ENCODE measurements at places on chromosomes 5 and 9.

- DNase-seq: no peak
Measured at GRCh38 chr5:148834689-148835088, 8.3 kb downstream of the ADRB2 start.

- no peak for DNase-seq
Measured at GRCh38 chr5:107430071-107430625, 240.6 kb downstream of the EFNA5 start.

GRCh38 chr9:130188860-130189481, 16.8 kb downstream of the NCS1 start:
- DNase-seq: no peak

- no peak for DNase-seq
Measured at GRCh38 chr9:124262649-124262972, 4.9 kb downstream of the NEK6 start.

DNA sequence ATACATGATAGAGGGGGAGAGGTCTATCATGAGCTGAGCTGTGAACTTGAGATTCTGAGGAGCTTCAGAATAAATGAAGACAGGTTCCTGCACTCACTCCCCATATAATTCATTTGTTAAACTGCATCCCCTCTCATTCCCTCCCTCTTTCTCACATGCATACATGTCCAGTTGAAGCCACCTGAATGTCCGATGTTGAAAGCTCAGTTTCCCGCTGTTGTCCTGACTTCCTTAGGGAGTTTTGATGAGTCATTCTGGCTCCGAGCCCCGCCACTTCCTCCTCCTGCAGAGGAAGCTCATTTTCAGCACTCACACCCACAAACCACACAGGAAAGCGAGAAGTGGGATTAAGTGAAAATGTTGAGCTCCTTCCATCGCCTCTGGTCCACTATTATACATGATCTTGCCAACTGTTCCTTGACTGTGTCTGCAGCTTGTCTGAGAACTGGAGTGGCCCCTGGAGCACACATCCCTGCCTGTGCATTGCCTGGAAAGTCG, 121.2 kb downstream of the CEMIP2 start:
- DNase-seq: no peak

DNA sequence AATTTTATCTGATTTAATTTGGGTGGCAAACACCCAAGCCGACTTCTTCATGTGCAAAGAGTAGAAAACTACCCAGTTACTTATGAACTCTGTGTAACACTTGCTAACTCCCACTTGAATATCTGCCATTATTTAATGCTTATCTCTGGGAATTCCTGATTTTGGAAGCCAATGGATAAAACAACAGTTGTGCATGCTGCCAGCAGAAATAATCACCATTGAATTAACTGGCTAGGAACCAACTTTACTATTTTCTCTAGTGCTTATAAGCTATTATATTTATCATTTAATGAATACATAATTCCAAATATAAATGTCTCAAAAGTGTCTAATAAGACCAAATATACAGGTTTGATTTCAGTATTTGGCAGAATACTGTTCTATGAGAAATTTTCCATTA, 85.7 kb downstream of the IZUMO3 start:
- DNase-seq: no peak

DNA sequence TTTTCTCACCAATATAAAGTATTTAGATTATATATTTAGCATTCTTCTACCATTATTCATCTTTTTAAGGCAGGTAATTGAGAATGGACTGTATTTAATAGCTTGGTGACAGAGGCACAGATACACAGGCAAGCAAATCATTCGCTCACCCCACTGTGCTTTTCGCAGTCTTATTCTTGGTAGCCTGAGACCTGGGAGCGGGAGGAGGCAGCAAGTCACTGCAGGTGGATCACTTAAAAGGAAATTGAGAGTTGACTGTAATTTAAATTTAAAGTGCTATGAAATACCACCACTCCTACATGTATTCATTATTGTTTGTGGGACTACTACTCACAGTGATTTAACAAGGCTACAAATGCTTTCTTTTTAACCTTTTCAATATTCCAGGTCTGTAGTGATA, 9.7 kb downstream of the RICTOR start:
- DNase-seq: no peak

- no peak for DNase-seq
Measured at GRCh38 chr5:6544561-6544935, 88.3 kb downstream of the NSUN2 start.

- DNase-seq: no peak
Measured at GRCh38 chr5:149956685-149957084, 3.9 kb upstream of the SLC26A2 start.

- DNase-seq: no peak
Measured at GRCh38 chr5:74629326-74629725, 11.2 kb downstream of the ENC1 start.

DNA sequence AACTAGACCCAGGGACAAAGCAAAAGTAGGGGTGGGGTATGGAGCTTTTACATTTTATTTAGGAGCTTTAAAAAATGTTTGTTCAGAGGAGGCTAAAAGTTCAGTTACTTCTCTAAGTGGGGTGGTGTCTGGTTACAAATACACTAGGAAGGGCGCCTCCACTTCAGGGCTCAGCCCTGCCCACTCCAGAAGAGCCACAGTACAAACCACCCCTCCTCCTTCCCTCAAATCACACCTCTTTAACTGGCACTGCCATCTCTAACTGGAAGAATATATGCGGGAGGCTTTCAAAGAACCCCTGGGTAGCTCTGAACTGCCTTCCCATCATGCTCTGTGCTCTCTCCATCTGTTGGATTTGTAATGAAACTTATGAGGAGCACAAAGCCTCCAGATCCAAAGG, 98.8 kb upstream of the NFIB start:
- DNase-seq: no peak

DNA sequence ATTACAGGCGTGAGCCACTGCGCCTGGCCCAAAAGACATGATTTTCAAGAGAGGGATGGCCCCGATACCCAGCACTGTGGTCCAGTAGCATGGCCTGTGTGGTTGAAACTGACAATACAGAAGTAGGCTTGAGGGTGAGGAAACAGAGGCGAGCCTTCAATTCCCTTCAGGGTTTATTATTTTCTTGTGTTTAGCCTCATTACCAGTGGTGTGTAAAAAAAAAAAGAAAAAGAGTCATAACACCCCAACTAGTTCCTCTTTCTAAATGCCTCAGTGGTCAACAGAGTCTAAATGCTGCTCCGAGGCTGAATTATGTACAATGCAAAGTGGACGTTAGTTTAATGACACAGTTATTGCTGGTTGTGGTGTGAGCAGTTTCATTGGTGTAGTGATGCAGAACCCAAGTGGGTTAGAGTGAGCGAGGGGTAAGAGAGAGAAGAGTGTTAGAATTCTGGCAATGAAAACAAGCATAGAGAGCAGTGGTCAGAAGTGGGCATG, 58.8 kb downstream of the SNX30 start:
- no peak for DNase-seq

DNA sequence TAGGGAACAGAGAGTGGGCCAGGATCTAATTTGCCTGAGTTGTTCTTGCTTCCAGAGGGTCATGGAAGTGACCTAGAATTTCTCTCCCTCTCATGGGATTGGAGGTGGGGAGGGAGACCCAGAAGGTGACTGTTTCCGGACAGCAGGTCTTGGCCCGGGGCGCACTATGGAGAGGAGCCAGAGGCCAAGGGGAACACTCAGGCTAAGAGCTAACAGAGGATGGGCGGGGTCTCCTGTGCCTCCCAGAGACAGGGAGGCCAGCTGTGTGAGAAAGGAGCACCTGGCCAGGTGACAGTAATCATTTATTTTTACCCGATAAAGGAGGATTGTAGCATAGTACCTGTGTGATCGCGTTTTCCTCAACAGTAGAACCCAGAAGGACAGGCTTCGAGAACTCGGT, 50.9 kb upstream of the ANKH start:
- no peak for DNase-seq

DNA sequence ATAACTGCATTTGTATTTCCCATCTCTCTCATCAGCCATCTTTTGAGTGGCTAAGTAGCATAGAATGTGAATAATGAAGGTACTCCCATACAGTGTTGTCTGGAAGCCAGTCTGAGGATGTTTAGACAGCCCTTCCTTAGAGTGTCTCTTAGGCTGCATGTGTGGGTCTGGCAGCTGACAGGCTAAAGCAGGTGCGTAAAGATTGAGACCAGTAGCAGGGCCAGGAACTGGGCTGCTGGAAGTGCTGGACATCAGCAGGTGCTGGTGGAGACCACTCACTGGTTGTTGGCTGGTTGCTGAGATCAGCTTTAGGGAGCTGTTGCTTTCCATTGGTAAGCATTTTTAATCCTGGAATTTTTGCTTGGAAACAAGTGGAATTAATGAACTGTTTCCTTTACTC, 197.5 kb downstream of the PCSK5 start:
- no peak for DNase-seq

DNA sequence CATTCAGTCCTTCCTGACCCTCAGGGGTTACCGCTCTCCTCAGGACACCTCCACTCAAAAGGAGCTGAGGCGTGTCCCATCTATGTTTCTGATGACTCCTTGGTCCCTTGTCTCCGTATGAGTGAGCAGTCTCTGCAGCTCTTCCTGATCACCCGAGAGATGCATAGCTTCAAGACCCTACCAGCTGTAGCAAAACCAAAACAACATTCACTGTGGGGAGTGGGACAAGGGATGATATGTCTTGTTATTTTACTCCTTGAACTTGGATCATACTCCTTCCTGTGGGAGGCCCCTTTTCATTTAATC, 14.4 kb downstream of the GLDC start:
- DNase-seq: no peak

GRCh38 chr5:143032581-143032836, 262.3 kb downstream of the ARHGAP26 start:
- no peak for DNase-seq

- no peak for DNase-seq
Measured at GRCh38 chr5:173468821-173469251, 140.6 kb upstream of the STC2 start.

- no peak for DNase-seq
Measured at GRCh38 chr9:104074876-104075275, 19.2 kb upstream of the SMC2 start.

DNA sequence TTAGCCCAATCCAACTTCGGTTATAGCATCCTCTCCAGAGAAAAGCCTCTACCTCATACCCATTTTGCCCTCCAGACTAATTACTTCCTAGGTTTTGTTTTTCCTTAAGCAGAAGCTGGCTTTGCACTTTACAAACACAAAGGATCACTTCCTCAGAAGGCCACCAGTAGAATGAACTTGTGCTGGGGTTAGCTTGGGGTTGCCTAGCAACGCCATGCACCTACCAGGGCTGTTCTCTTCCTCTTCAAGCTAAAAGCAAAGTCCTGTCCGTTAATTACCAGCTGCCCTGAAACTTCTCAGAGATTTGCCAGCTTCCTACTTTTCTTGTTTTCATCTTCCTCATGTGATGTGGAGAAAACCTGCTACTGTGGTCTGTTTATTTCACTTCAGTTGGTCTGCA, 132.0 kb upstream of the WWC1 start:
- peak; percentile 80 for DNase-seq
